ENCODE measurements at places on chromosomes 12 and 14. TPM values are rescaled to one million over a fixed set of nuclear protein-coding genes. Genes with fewer than 3 reads are reported as not detected.

DNA sequence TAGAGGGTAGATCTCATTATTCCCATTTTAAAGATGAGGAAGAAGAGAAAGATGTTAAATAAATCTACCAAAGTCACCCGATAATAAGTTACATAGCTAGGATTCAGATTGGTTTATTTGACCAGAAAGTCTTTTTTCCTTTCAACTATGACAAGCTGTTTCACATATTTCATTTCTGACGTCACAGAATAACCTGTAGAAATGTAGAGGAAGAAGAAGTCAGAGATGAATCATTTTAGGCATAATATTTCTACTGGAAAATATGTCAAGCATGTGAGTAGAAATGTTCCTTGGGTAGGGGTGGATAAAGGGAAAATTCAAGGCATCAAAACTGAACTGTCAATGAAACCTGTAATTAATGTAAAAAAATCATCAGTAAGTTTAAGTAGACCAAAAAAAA lies 107.0 kb downstream of the MGST1 start:
- no peak overlapping the region for H3K4me3 ChIP-seq
- H3K36me3 ChIP-seq = no peaks in the 10 kb centered on the region
- no peaks in the 10 kb centered on the region for H3K27me3 ChIP-seq
- H3K27ac ChIP-seq = no peak overlapping the region
- H3K4me1 ChIP-seq = no peaks in the 10 kb centered on the region

DNA sequence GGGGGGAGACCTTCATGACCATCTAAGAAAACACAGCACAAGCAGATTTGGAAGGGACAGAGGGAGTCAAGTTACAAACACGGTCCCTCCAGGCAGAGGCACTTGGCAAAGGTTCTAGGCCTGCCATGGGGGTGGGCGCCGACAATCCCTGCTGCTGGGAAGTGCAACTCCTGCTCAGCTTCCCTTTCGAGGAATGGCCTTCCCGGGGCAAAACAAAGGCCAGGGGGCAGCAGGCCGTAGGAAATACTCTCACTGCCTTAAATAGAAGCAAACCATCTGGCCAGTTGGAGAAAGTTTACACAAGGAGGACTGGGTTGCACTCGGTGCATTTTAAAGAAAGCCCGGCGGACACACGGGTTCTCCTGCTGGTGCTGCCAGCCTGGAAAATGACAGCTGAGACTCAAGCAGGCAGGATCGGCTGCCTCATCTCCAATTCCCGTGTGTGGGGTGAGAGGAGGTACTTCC lies 65.8 kb downstream of the ITPK1 start:
- no peak overlapping the region for H3K27ac ChIP-seq
- H3K27me3 ChIP-seq = peaks cover 3% of the 10 kb centered on the region
- H3K4me3 ChIP-seq = no peak overlapping the region

DNA sequence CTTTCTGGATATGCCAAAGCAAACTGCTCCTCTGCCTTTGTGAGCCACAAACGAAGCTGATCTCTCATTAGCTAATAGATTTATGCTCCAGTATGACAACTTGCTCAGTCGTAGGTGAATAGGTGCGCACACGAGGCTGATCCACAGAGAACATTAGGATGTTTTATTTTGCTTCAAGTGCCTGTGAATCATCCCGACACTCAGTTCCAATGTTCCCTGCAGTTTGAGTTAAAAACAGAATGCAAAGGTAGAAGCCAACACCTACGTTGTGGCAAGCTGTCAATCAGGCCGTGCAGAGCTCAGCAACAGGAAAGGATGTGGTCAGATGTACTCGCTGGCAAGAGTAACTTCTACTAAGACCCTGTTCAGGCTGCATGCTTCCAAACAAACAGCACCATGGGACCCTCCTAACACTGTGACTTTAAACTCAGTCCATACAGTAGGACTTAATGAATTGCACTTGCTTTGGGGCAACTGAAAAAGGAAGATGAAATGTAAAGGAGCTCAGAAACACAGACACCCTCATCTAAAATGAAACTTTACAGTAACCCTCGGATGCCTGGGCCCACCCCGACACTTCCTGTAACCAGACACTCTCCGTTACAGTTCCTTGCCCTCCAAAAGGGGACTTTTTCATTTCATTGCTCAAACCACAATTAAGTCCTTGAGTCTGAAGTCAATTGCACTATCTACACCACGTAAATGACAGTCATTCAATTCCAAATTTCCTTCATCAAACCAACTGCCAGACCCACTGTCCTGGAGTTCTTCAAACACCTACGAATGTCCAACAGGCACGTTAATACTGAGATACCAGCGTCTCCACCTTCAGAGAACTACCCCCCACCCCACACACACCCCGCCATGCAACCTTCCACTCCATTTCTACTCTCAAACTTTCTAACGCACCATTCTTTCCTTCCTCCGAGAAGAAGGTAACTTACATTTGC lies 1.6 kb downstream of the CCDC88C start:
- peak overlapping the region; percentile 99 for H3K4me3 ChIP-seq
- DNase-seq = peak; percentile 83

- H3K27me3 ChIP-seq = peaks cover 40% of the 10 kb centered on the region
- H3K4me1 ChIP-seq = no peaks in the 10 kb centered on the region
- no peaks in the 10 kb centered on the region for H3K36me3 ChIP-seq
- H3K27ac ChIP-seq = no peak overlapping the region
- DNase-seq = no peak
- no peak overlapping the region for H3K4me3 ChIP-seq
Measured at GRCh38 chr14:41607304-41607775, 664 bp downstream of the LRFN5 start.

The SERPINA9 gene
- not detected for polyA plus RNA-seq

All from immature natural killer cell (primary cell).